ENCODE measurements at places on chromosomes 6 and 20. TPM values are rescaled to one million over a fixed set of nuclear protein-coding genes. Genes with fewer than 3 reads are reported as not detected.

MOCS1 gene
- total RNA-seq = 6.5 TPM

PLA2G7 gene
- 0.23 TPM for total RNA-seq

CAGE1 gene
- 0.22 TPM for total RNA-seq

AVP gene
- not detected for total RNA-seq

BMP2 gene
- total RNA-seq = 54.9 TPM

HLA-DQB2 gene
- total RNA-seq = not detected

EYS gene
- 0.06 TPM for total RNA-seq

BPIFB2 gene
- total RNA-seq = not detected

MYB gene
- 1.4 TPM for total RNA-seq

C6orf141 gene
- total RNA-seq = 11.6 TPM

SLC35F1 gene
- total RNA-seq = not detected

BFSP1 gene
- 4.4 TPM for total RNA-seq

NKAIN4 gene
- total RNA-seq = 1.4 TPM

FHL5 gene
- total RNA-seq = not detected

ZNF318 gene
- total RNA-seq = 7.7 TPM

VSTM2L gene
- total RNA-seq = 4.5 TPM

SLC26A8 gene
- 1.4 TPM for total RNA-seq

EBF4 gene
- total RNA-seq = 2.5 TPM

RSPH4A gene
- total RNA-seq = not detected

SH3BGRL2 gene
- total RNA-seq = 13.9 TPM
